Right kidney (tissue), 9 donors: ENCODE measurements at places on chromosomes 4 and X.

GRCh38 chrX:47467106-47467505, 15.9 kb downstream of the ZNF41 start:
- DNase-seq: no peak

- DNase-seq: peak; percentile 61
These were observed 4.5 kb downstream of the NKX3-2 start for GRCh38 chr4:13539619-13540445.

- no peak for DNase-seq
These were observed 123.9 kb upstream of the VAMP7 start for GRCh38 chrX:155757046-155757759.

GRCh38 chr4:157824021-157824420, 348.8 kb downstream of the GASK1B start:
- DNase-seq: no peak

- no peak for DNase-seq
These were observed 22.7 kb downstream of the SCML1 start for GRCh38 chrX:17759990-17760389.

GRCh38 chr4:128517096-128517738, 229.6 kb upstream of the PGRMC2 start:
- no peak for DNase-seq

GRCh38 chr4:146124023-146124680, 51.4 kb upstream of the LSM6 start:
- no peak for DNase-seq

- no peak for DNase-seq
These were observed 63.0 kb upstream of the ENPP6 start for GRCh38 chr4:184280591-184281071.

DNA sequence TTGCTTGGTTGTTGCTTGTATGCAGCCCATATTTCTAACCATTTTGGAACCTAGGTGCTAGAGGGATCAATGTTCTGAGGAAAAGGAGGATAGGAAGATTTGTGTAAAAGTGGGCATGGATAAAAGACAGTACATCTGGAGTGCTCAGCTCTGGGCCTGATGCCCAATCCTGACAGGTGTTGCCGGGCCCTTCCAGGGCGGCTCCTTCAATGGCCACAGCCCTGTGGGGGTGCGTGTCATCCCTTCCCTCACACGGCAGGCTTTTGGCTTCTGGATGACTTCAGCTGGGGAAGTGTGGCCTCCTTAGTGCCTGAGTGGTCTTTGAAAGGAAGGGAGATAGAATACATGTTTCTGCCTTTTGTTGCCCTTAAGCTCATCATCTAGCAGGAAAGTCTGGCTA, 47.2 kb downstream of the NELFA start:
- no peak for DNase-seq

- DNase-seq: peak; percentile 61
These were observed 3.1 kb downstream of the PDGFC start for GRCh38 chr4:156968479-156968984.
